ENCODE measurements at places on chromosomes 3 and 15. TPM values are rescaled to one million over a fixed set of nuclear protein-coding genes. Genes with fewer than 3 reads are reported as not detected.

Gene EFCC1
- not detected for total RNA-seq

Gene ACKR4
- 0.87 TPM for total RNA-seq

Gene TOMM70
- total RNA-seq, result 52.1 TPM

Gene ZKSCAN7
- 12.2 TPM for total RNA-seq

Gene CX3CR1
- total RNA-seq, result not detected

Gene NANOGP8
- total RNA-seq, result not detected

Gene CCNL1
- total RNA-seq, result 59.6 TPM

Gene ABI3BP
- 0.69 TPM for total RNA-seq

Gene RASA2
- total RNA-seq, result 21.0 TPM

Gene FBXO40
- total RNA-seq, result not detected

Gene SH2D7
- not detected for total RNA-seq

Gene EPHB1
- 17.4 TPM for total RNA-seq

Gene RTP3
- total RNA-seq, result not detected

Gene MAP3K13
- 40.7 TPM for total RNA-seq

Gene EFHB
- total RNA-seq, result 8.7 TPM

Gene CASR
- not detected for total RNA-seq

Gene DUT
- total RNA-seq, result 48.2 TPM

Gene GSK3B
- 48.1 TPM for total RNA-seq

Gene SYNPR
- total RNA-seq, result not detected

Gene SOX14
- total RNA-seq, result not detected

Gene GP9
- total RNA-seq, result not detected

Gene IMPG2
- 0.35 TPM for total RNA-seq

Gene PLA1A
- 5.1 TPM for total RNA-seq

Gene STARD5
- total RNA-seq, result 0.52 TPM
